ENCODE measurements at places on chromosomes 5 and 9.

DNA sequence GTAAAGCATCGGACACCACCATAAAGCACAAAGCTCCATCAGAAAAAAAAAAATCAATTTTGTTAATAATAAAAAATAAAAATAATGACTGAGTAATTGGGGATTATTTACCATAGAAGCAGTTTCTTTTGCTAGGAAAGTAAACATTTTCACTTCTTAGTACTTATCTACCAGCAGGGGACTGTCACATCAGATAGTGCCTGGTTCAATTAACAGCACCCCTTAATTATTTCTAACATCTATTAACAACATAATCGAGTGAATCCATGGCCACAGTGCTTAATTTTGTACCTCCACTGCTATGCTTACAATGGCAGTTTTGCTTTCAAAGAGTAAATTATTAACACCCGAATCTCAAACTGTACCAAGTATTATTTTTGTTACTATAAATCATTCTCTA is 221.7 kb downstream of the SMARCA2 start:
- no peak for DNase-seq

GRCh38 chr9:109865521-109865920 is 85.5 kb downstream of the PALM2AKAP2 start:
- no peak for DNase-seq

DNA sequence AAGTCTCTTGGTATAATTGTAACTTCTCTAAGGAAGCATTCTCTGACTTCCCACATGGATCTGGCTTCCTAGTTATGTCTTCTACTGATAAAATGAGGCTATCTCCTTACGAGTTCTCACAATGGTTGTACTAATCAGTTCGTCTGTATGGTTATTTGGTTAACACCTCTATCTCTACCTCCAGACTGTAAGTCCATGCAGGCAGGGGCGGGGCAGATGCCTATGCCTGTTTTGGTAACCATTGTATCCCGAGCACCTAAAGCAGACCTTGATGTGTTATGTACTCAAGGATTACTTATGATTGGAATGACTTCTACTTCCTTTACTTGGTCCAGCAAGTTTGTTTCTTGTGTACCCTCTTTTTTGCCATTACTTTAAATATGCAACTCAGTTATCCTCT is 125.0 kb upstream of the PITX1 start:
- DNase-seq = no peak

GRCh38 chr5:1400211-1400855 is 44.9 kb downstream of the SLC6A3 start:
- no peak for DNase-seq

DNA sequence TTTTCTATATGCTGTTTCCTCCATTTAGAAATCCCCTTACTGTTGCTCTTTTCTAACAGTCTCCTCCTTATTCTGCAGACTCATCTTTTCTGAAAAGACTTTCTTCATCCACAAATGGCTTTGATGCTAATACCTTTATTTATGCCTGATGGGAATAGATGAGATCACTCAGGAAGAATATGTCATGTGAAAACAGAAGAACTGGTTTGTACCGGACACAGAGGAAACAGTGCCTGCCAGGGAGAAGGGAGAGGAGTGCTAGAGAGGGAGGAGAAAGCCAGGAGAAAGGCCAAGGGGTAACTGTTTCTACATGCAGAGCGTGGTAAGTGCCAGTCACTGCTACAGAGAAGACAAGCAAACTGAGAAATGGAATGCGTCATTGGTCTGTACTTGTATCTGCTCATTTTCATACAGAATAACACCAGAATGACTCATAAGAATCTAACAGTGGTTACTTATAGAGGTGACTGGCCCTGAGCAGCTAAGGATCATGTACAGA is 45.9 kb upstream of the PJA2 start:
- peak; percentile 99 for DNase-seq

DNA sequence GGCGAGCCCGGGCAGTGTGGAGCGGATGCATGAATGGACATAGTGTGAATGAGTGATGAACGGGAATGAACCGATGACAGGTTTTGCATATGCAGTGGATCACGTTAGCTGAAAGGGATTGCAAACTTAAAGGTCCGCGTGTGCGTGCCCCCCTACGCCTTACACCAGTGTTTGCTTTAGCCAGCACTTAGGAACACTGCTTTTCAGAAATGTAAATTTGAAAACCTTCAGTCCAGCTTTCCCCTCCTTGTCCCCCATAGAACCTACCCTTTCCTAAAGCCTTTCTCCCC is 692 bp downstream of the PSAT1 start:
- no peak for DNase-seq

GRCh38 chr9:130935648-130936271 is 3.3 kb downstream of the FIBCD1 start:
- DNase-seq = no peak

GRCh38 chr5:17951392-17952169 is 317.3 kb downstream of the TAF11L14 start:
- no peak for DNase-seq
